Stimulated activated CD8-positive, alpha-beta memory T cell treated with anti-CD3 and anti-CD28 coated beads, Interleukin-7, amount 100 ng/mL, for 1 hour (primary cell): ENCODE measurements at places on chromosomes 13 and 19.

GRCh38 chr19:3357271-3357991 is 9.0 kb upstream of the NFIC start:
- no peak for DNase-seq

DNA sequence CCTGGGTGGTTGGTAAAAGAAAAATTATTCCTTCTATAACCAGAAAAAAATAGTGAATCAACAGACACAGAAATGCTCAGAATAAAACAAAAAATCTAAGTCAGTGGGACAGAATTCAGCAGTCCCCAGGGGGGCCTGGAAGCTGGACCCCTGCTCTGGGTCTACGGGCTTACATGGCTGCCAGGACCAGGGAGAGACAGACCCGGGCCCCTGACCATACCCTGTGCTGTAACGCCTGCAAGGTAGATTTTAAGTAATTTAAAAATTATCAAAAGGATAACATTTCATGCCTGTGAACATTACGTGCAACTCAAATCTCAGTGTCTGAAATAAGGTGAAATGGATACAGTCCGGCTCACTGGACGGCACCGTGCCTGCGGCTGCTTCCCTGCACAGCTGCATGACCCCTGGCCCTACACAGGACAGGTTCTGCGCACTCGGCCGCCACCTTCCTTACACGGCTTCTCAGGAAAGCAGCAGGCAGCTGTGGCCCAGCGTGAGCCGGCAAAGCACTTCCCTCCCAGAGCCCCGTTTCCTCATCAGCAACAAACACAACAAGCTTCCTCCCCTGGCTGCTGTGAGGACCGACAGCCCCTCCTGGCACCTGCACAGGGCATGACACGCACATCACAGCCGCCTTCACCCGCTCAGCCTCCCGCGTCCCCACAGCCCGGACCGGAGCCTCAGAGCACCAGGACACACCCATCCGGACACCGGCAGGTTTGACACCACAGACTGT is 22.2 kb downstream of the RASA3 start:
- DNase-seq = peak; percentile 45

- DNase-seq = no peak
Observed at GRCh38 chr19:39515551-39516191, 732 bp downstream of the SELENOV start.

- no peak for DNase-seq
Observed at GRCh38 chr13:43238341-43239083, 215.1 kb downstream of the DNAJC15 start.

DNA sequence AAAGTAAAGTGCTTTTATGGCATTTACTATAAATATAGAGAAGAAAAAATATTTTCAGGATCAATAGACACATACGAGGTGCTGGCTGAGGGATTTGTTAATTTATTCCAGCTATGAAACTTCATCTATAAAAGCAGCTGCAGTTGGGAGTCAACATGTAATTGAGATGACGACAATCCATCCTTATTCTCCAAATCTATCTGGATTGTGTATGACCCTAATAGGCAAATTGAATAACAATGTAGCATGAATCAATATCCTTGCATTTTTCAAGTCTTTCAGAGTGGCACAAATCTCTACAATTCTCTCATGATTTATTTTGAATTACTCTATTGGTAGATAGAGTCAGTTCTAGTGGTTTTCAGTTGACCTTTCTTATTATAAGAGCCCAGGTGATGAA is 1296.5 kb upstream of the SPRY2 start:
- no peak for DNase-seq

GRCh38 chr13:98447881-98448641 is 128.8 kb downstream of the STK24 start:
- no peak for DNase-seq

GRCh38 chr13:107450931-107451330 is 764.4 kb downstream of the LIG4 start:
- DNase-seq = no peak
